WTC11 (cell line): ENCODE measurements at places on chromosomes 7 and 10.

DNA sequence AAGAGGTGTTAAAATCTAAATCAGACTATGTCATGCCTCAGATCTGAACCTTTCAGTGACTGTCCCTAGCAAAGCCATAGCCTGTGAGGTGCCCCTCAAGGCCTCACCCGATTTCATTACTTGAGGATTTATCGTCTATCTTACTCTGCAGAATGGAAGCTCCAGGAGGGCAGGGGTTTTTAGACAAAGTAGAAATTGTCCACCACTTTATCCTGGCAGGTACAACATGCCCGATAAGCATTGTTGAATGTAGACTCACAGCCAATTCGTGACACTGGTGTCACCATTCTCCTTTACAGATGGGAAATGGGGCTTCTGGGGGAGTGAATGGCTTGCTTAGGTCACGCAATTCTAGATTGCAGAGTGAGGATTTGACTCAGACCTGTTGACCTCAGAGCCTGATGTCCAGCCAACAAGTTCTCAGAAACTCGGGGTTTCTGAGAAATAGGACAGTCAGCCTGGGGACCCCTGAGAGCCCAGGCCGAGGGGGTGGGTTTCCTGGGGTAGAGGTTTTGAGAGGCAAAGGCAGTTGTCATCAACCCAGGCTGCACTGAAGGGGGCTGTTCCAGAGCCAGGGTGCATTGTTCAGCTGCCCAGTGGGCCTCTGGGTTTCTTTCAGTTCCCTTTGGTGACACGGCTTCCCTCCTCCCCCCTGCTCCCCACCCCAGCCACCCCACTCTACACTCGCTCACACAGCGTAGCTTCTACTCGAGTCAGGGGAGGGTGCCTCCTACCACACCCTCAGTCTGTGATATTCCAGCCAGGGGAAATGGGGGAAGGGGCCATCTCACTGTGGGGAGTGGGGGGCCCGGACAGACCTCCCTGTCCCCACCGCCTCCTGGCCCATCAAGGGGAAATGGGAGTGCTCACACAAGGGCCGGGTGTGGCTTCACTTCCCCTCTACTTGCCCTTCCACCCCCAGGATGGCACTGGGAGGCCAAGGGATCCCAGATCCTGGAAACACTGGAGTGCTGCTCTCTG lies 3.1 kb upstream of the IRF5 start:
- DNase-seq = no peak

DNA sequence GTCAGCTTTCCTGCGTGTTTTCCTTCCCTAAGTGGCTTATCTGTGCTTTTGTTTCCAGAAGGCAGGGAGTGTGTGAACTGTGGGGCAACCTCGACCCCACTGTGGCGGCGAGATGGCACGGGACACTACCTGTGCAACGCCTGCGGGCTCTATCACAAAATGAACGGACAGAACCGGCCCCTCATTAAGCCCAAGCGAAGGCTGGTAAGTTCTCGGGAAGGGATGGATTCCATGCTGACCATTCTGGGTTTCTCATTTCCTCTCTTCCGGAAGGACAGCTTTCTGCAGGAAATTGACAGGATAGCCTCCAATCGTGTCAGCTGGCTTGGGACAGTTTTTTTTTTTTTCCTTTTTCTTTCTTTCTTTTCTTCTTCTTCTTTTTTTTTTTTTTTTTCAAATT lies 9.4 kb downstream of the GATA3 start:
- DNase-seq = no peak

DNA sequence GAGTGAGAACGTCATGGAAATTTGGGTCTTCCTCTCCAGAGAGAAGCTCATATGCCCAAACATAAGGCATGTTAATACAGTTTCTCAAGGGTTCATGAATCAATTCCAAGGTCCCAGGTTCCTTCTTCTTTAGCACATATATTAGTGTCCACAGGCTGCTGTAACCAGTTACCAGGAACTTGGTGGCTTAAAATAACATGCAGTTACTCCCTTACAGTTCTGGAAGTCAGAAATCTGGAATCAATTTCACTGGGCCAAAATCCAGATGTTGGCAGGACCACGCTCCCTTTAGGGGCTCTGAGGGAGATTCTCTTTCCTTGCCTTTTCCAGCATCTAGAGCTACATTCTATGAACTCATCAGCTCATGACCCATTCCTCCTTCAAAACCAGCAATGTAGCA lies 64.8 kb downstream of the MRC1 start:
- DNase-seq = no peak

DNA sequence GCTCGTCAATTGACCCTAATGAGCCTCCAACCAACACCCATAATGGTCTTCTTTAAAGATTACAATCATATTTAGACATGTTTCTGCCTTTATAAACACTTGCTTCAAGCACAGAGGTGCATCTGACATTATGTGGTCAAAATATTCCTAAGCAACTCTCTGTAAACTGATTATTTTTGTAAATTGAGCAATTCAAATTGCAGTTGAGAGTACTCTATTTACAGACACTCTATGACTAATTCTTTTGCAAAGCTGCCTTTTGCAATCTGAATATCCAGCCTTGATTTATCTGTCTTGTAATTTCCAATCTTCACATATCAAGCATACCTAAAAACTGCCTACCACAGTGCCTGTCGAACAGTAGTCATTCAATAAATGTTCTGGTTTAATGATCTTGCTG lies 112.0 kb downstream of the PDE1C start:
- no peak for DNase-seq

DNA sequence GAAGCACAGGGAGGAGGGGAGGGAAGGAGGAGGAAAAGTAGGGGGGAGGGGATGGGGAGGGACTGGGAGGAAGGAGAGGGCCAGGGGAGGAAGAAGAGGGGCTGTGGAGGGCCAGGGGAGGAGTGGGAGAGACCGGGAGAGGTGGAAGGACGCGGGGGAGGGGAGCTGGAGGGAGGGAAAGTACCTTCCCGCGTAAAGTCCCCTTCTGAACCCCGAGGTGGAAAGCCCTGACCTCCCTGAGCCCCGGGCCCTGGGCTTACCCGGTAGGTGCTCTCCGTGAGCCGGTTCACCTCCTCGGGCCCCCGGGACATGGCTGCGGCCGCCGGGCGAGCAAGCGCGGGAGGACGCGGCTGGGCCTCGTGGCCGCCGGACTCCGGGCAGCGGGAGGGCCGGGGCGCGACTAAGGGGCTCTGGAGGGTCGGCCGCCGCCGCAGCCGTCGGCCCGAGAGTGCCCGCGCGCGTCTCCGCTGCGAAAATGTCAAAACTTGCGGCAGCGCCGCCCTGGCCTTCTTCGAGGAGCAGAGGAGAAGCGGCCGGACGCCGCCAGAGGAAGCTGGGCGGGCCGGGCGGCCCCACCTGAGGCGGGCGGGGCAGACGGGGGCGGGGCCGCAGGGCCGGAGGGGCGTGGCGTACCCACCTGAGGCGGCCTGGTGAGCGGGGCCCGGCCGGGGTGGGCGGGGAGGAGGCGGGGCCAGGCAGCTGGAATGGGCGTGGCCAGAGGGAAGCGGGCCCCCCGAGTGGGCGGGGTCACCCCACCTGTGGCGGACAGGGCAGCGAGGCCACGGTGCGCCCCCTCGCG lies at the start of gene BAIAP2L1:
TSS of gene BAIAP2L1 (minus strand) at position 549 of the 799 bp plus-strand sequence. CDS start at position 311, 238 bp downstream.
- peak; percentile 98 for DNase-seq

DNA sequence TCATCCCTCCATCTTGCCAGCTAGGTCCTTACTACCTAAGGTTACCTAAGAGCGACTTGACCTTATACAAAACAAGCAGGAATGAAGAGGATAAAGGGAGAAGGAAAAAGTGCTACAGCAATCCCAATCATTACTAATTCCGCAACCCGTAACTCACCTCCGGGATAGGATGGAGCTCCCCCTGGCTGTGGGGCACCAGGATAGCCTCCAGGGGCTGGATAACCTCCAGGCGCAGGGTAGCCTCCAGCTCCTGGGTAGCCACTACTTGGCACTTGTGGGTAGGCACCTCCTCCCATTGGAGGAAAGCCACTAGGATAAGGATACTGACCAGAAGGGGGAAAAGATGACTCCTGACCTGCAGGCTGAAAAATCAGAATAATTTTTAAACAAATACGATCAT lies 15.8 kb downstream of the ANXA7 start:
- DNase-seq = peak; percentile 67

DNA sequence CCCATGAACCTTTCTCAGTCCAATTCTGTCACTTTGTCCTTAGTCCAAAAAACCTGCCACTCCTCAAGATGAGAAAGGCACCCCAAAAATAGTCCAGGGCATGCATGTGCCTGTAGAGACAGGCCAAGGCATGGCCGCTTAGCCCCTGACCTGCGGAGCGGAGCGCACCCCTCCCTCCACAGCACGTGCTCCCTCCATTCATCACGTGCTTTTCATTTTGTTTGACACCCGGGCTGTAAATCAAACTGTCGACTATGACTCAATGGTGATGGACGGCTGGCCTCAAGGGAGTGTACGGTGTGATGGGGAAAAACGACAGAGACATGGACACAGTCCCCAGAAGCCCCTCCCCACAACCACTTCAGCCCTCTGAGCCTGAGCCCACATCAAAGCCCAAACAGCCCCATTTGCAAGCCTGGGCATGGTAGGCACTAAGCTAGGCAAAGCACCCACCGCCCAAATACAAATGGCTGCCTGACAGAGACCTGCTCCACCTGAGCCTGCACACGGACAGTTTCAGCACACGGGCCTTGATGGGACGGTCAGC lies 90.6 kb downstream of the ZRANB1 start:
- no peak for DNase-seq

GRCh38 chr10:31581741-31582323 lies 262.8 kb downstream of the ZEB1 start:
- DNase-seq = no peak

- DNase-seq = no peak
Measured at GRCh38 chr7:22821702-22822485, 755 bp downstream of the TOMM7 start.

GRCh38 chr7:20561908-20562307 lies 53.6 kb upstream of the ABCB5 start:
- no peak for DNase-seq

DNA sequence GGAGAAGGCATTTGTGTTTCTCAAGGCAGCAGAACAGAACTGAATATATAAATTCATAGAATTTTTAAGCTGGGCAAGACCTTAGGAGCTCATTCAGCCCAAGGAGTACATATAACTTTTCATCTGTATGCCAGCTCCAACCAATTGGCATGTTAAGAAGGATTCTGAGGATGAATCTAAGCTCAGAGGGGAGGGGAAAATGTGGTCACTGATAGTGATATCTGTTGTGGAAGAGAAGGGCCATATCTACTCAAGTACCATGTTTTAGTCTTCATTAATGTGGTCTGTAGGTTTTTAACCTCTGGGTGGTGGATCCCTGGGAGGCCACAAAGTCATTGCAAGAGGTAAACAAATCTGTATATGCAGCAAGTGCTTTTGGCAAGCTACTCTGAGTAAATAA lies 6.4 kb downstream of the CALD1 start:
- no peak for DNase-seq

- DNase-seq = no peak
Measured at GRCh38 chr7:13651167-13651566, 338.3 kb downstream of the ETV1 start.

- DNase-seq = no peak
Measured at GRCh38 chr7:101399759-101400158, 37.1 kb downstream of the COL26A1 start.

DNA sequence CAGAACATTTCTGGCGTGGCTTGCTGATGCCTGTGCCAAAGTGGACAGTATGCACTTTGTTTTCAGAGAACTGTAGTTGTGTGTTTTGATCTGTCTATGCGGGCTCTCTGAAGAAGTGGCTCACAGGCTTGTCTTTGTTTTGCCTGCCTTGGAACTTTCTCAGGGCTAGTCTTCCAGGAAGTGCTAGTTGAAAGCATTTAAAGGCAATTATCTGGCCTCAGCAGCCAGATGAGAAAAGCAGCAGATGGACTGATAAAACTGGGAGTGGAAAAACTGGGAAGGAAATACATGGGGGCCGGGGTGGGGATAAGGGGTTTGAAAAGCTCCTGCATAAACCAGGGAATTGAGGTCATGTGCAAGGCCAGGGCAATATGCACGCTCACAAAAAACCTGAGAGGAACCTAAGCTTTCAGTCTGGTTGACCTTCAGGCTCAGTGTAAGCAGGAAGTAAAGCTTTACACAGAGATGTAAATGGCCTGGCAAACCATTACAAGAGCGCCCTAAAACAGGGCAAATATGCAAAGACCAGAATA lies 94.5 kb downstream of the ZNF33B start:
- DNase-seq = no peak

- DNase-seq = no peak
Measured at GRCh38 chr10:35546824-35547225, 58.3 kb upstream of the GJD4 start.

DNA sequence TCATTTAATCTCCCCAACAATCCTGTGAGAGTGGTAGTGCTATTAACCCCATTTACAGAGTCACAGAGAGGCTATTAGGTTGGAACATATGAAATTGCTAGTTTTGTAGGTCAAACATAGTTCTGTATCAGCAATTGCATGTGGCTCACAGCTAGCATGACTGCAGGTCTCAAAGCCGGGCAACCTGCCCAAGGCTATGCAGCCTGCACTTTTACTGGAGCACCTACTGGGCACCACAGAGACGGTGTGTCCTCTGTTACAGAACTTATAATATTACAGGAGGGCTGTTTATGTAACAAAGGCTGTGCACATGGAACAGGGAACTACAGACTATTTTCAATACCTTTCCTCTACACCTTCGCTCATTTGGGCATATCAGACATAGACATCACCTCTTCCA lies 355.8 kb downstream of the RPS24 start:
- no peak for DNase-seq

- no peak for DNase-seq
Measured at GRCh38 chr10:5442065-5442989, 30.0 kb downstream of the NET1 start.
